Prostate gland (tissue), 2 donors: ENCODE measurements at places on chromosomes 12 and 14. TPM values are rescaled to one million over a fixed set of nuclear protein-coding genes. Genes with fewer than 3 reads are reported as not detected.
A peak's percentile ranks its signal among the peaks of the same experiment; 100 is the strongest.

TSHR gene
- total RNA-seq: 0.36 TPM

DNA sequence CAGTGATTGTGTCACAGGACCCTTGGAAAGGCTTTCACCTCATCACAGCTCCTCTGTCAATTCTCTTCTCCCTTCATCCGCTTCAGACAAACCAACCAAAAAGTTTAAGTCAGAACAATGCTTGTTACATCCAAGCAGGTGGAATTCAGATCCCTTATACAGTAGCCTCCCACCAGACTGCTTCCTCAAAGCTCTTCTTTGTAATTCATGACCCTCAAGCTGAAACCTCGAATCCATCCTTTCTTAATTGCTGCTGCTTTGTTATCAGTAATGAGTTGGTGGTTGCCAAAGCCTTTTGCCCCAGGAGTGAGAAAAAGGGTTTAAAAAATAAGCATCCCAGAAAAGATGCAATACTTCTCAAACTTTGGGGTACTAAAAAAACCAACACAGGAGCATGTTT, 9.5 kb downstream of the BEST3 start:
- peak overlapping the region; percentile 48 for H3K27ac ChIP-seq
- peaks cover 4% of the 10 kb centered on the region for H3K4me1 ChIP-seq
- H3K36me3 ChIP-seq: no peaks in the 10 kb centered on the region
- H3K27me3 ChIP-seq: no peaks in the 10 kb centered on the region
- no peak overlapping the region for H3K4me3 ChIP-seq

GRCh38 chr14:56145965-56146364, 27.8 kb downstream of the PELI2 start:
- no peak overlapping the region for H3K27ac ChIP-seq
- no peaks in the 10 kb centered on the region for H3K36me3 ChIP-seq
- no peaks in the 10 kb centered on the region for H3K4me1 ChIP-seq
- DNase-seq: no peak

DNA sequence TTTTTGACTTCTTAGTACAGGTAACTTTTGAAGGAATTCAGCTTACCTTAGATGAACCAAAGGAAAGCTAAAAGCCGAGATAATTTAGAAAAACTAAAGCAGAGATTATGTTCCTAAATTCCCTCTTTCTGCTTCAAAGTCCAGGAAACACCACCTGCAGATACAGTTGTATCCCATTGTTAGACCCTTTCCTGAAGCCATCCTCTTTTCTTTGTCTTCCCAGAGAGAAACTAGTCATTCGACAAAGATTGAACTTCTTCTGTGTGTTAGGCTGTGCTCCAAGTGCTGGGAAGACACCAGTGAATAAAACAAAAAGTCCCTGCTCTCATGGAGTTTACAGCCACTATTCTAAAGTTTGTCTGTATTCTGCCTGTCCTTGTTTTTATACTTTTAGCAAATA, 29.3 kb downstream of the PPM1A start:
- no peak for DNase-seq
- H3K4me3 ChIP-seq: no peak overlapping the region
- peaks cover 4% of the 10 kb centered on the region for H3K4me1 ChIP-seq
- no peaks in the 10 kb centered on the region for H3K36me3 ChIP-seq
- no peaks in the 10 kb centered on the region for H3K27me3 ChIP-seq

GRCh38 chr14:60346706-60347105, 97.7 kb downstream of the PPM1A start:
- no peaks in the 10 kb centered on the region for H3K27me3 ChIP-seq
- H3K4me1 ChIP-seq: no peaks in the 10 kb centered on the region
- H3K36me3 ChIP-seq: no peaks in the 10 kb centered on the region
- no peak overlapping the region for H3K27ac ChIP-seq

VWF gene
- total RNA-seq: 193 TPM

DNA sequence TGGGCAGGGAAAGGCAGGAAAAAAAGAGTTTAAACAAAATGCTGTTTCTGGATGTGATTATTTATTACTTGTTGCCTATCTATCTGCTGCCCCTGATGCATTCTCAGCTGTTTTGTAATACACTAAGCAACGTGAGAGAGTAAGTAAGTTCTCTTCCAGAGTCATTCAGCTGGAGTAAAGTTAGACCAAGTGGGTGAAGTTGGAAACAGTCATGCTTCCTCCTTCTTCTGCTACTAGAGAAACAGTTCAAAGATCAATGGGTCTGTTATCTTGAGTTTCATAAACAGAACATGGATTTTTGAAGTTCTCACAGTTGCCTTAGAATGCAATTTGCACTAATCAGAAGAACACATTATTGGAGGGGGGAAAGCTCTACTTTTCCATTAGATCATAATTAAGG, 279.3 kb downstream of the EGLN3 start:
- H3K4me3 ChIP-seq: no peak overlapping the region
- no peaks in the 10 kb centered on the region for H3K36me3 ChIP-seq
- no peaks in the 10 kb centered on the region for H3K27me3 ChIP-seq
- H3K4me1 ChIP-seq: no peaks in the 10 kb centered on the region
- no peak overlapping the region for H3K27ac ChIP-seq
- DNase-seq: no peak

DDN gene
- total RNA-seq: 1.0 TPM

NEUROD4 gene
- 0.11 TPM for total RNA-seq

- no peak overlapping the region for H3K27ac ChIP-seq
- no peaks in the 10 kb centered on the region for H3K27me3 ChIP-seq
- no peak overlapping the region for H3K4me3 ChIP-seq
- peak; percentile 78 for DNase-seq
- H3K36me3 ChIP-seq: no peaks in the 10 kb centered on the region
- no peaks in the 10 kb centered on the region for H3K4me1 ChIP-seq
Observed at GRCh38 chr12:3998968-3999792, 126.0 kb upstream of the PARP11 start.

GRCh38 chr14:94043111-94043755, 17.1 kb downstream of the OTUB2 start:
- no peaks in the 10 kb centered on the region for H3K4me1 ChIP-seq
- no peaks in the 10 kb centered on the region for H3K36me3 ChIP-seq
- H3K4me3 ChIP-seq: no peak overlapping the region
- no peak overlapping the region for H3K27ac ChIP-seq

DHRS4L2 gene
- 13.1 TPM for total RNA-seq

GRCh38 chr12:13099844-13100604, 3.4 kb downstream of the GSG1 start:
- H3K36me3 ChIP-seq: no peaks in the 10 kb centered on the region
- no peaks in the 10 kb centered on the region for H3K27me3 ChIP-seq
- peak overlapping the region; percentile 94 for H3K27ac ChIP-seq

ACSS3 gene
- total RNA-seq: 24.3 TPM

GRCh38 chr12:95206916-95207315, 10.4 kb downstream of the FGD6 start:
- no peaks in the 10 kb centered on the region for H3K4me1 ChIP-seq
- no peak for DNase-seq
- no peak overlapping the region for H3K27ac ChIP-seq
- H3K4me3 ChIP-seq: no peak overlapping the region
- no peaks in the 10 kb centered on the region for H3K27me3 ChIP-seq
- H3K36me3 ChIP-seq: no peaks in the 10 kb centered on the region

DNA sequence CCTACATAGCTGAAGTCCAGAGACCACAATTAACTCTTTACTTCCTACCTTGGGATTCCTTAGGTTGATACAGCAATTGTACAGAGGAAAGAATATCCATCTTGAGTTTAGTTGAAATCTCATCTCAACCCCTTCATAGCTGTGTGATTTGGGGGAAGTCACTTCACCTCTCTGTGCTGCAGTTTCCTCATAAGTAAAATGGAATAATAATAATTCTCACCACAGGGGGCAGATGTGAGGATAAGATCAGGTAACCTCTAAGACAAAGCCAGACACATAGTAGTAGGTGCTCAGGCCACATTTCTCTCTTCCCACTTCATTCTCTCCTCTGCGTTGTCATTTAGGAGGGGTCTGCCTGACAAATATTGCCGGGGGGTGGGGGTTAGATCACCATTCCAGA, 6.7 kb downstream of the FOXN4 start:
- H3K4me1 ChIP-seq: no peaks in the 10 kb centered on the region
- DNase-seq: no peak
- H3K27me3 ChIP-seq: no peaks in the 10 kb centered on the region
- no peaks in the 10 kb centered on the region for H3K36me3 ChIP-seq
- no peak overlapping the region for H3K27ac ChIP-seq
- H3K4me3 ChIP-seq: no peak overlapping the region

DNA sequence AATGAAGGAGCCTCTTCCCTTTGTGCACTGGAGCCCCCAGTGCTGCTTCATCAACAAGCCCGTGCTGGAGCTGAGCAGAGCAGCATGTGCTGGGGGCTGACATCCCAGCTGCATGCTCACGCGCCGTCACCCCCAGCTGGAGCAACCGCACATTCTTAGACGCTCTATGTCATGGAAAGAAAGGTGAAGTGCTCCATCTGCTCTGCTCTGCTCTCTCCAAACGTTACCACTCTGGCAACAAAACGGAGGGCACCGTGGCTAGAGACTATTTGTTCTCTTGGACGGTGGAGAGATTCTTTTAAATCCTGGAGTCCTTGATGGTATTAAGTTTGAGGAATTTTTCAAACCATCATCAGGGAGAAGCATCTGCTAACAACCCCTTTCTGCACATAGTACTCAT, 208.4 kb downstream of the C12orf75 start:
- H3K36me3 ChIP-seq: no peaks in the 10 kb centered on the region
- no peaks in the 10 kb centered on the region for H3K4me1 ChIP-seq
- no peaks in the 10 kb centered on the region for H3K27me3 ChIP-seq

ARHGAP9 gene
- 3.5 TPM for total RNA-seq

- no peak for DNase-seq
- H3K36me3 ChIP-seq: no peaks in the 10 kb centered on the region
- no peaks in the 10 kb centered on the region for H3K27me3 ChIP-seq
- no peaks in the 10 kb centered on the region for H3K4me1 ChIP-seq
Observed at GRCh38 chr12:128783129-128783574, 40.6 kb downstream of the SLC15A4 start.

PRIMA1 gene
- 3.6 TPM for total RNA-seq

GRCh38 chr12:89657739-89658138, 50.9 kb downstream of the ATP2B1 start:
- H3K27ac ChIP-seq: no peak overlapping the region
- H3K36me3 ChIP-seq: no peaks in the 10 kb centered on the region
- H3K27me3 ChIP-seq: no peaks in the 10 kb centered on the region
- no peak overlapping the region for H3K4me3 ChIP-seq
- DNase-seq: no peak

DNA sequence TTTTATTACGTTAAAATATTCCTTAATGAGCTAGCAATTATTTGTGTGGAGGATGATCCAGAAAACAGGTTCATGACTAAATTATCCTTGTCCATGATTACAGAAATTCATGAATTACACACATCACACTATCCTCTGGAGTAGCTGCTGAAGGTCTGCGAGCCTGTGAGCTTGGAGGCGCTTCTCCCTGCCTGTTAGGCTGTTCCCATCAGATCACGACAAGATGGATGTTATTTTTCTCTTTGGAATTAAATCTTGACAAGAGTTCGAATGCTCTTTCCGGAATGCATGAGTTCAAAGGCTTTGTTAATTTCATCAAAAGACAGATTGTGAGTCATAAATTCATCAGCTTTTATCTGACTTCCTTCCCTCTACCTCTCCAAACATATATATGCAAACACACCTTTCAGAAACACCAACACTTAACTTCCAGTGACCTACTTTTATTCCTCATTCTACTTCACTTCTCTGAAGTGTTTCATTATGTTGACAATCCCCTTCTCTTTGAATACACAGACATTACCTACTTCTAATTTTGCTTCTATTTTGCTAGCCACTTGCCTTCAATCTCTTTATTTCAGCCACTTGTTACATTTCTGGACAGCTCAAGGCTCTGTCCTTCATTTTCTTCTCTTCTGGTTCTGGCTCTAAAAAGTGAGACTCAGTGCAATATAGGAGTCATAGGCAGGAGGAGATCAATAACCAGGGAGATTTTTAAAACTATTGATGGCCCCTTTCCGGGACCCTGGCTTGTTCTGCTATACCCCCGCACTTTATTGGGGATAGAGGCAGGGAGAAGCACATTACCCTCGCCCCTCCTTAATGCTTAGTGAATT, 274.6 kb downstream of the BTG1 start:
- no peaks in the 10 kb centered on the region for H3K4me1 ChIP-seq
- H3K4me3 ChIP-seq: no peak overlapping the region
- no peak for DNase-seq

DNA sequence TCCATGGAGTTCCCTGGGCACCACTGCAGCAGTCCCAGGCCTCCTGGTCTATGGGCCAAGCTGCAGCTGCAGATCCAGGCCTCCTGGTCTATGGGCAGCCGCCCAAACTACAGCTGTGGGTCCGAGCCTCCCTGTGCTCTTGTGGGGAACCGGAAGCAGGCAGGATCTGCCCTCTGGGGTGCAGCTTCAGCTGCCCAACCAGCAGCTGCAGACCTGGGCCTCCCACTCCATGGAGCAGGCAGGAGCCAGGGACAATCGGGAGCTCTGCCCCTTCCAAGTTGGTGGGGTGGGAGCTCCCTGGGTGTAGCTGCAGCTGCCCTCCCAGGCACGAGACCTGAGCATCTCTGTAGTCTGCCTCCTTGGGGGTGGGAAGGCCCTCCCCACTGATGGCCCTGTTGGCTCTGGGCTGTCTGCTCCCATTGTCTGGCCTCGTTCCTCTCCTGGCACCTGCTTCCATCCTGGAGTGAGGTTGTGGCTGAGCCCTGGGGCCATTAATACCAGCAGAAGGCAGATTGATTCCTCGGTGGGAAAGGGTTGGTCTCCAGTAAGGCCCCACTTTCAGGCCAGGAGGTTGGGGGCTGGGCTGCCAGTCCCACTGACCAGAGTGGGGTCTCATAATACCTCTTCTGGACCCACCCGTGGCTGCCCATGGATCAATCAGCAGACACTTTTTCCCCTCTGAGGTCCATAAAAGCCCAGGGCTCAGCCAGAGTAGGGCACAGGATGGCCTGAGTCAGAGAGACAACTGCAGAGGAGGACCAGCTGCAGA, 142.1 kb downstream of the GPR65 start:
- no peaks in the 10 kb centered on the region for H3K4me1 ChIP-seq
- no peaks in the 10 kb centered on the region for H3K27me3 ChIP-seq
- H3K36me3 ChIP-seq: no peaks in the 10 kb centered on the region
- DNase-seq: no peak
- H3K4me3 ChIP-seq: no peak overlapping the region

DNA sequence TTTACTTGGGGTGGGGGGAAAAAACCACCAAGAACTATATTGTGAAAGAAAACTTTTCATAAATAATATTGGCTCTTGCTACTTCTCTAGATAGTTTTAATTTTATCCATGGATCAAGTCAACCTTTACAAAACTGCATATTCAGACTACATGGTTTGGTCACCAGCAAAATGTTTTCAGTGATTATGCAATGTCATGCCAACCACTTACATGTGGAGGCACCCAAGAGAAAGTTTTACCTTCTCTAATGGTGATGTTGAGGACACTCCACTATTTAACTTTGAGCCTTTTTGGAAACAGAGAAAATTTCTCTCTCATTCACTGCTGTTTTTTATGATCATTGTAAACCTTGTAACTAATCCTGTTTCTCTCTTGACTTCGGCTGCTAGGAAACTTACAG, 21.6 kb downstream of the PLCZ1 start:
- no peak for DNase-seq
- H3K4me1 ChIP-seq: no peaks in the 10 kb centered on the region
- H3K4me3 ChIP-seq: no peak overlapping the region
- no peaks in the 10 kb centered on the region for H3K36me3 ChIP-seq
- H3K27ac ChIP-seq: no peak overlapping the region

GRCh38 chr14:34254571-34254970, 207.5 kb downstream of the SPTSSA start:
- H3K36me3 ChIP-seq: no peaks in the 10 kb centered on the region
- no peaks in the 10 kb centered on the region for H3K4me1 ChIP-seq
- H3K4me3 ChIP-seq: no peak overlapping the region
- no peak overlapping the region for H3K27ac ChIP-seq

- H3K4me1 ChIP-seq: no peaks in the 10 kb centered on the region
- H3K27me3 ChIP-seq: no peaks in the 10 kb centered on the region
- H3K36me3 ChIP-seq: no peaks in the 10 kb centered on the region
- no peak overlapping the region for H3K4me3 ChIP-seq
- no peak overlapping the region for H3K27ac ChIP-seq
Observed at GRCh38 chr12:107436376-107436775, 249.2 kb upstream of the PWP1 start.
